ENCODE measurements at places on chromosomes 3 and 15. TPM values are rescaled to one million over a fixed set of nuclear protein-coding genes. Genes with fewer than 3 reads are reported as not detected.

GRCh38 chr3:194449913-194450312 is 36.9 kb downstream of the ATP13A3 start:
- DNase-seq = no peak

DNA sequence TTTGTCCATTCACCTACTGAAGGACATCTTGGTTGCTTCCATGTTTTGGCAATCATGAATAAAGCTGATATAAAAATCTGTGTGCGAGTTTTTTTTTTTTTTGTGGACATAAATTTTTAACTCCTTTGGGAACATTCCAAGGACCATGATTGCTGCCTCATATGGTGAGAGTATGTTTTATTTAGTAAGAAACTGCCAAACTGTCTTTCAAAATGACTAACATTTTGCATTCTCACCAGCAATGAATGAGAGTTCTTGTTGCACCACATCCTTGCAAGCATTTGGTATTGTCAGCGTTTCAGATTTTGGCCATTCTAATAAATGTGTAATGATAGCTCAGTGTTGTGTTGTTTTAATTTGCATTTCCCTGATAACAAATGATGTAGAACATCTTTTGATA is 12.7 kb downstream of the TMEM108 start:
- no peak for DNase-seq

- DNase-seq = no peak
Observed at GRCh38 chr15:48802257-48802656, 8.6 kb downstream of the CEP152 start.

GRCh38 chr15:90400759-90401314 is 12.8 kb downstream of the IQGAP1 start:
- DNase-seq = peak; percentile 68

Gene ASB14
- not detected for total RNA-seq

DNA sequence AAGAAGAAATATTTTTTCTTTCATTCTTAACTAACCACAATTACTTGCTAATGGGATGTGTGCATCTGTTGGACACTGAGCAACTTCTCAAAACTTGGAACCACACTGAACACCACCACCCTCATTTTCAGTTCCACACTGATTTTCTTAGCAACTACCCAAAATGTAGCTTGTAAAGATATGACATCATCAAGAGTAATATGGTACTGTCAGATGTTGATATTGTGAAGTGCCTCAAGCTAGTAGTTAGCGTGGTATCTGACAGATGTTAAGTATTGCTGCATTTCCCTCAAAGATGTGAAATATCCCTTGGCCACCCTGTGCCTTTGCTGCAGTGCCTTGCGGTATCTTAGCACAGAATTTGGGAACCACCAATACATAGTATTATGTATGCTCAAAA is 9.3 kb downstream of the RFTN1 start:
- DNase-seq = no peak

DNA sequence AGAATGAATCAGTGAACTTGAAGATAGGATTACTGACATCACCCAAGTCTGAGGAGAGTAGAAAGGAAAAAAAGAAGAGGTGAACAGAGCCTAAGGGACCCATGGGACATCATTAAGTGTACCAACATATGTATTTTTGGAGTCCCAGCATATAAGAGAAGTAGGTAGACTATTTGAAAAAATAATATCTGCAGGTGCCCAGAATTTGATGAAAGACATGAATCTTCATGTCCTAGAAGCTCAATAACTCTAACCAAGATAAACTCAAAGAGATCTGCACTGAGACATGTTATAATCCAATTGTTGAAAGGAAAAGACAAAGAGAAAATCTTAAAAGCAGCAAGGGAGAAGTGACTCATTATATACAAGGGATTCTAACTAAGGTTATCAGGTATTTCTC is 39.0 kb downstream of the SPESP1 start:
- no peak for DNase-seq

DNA sequence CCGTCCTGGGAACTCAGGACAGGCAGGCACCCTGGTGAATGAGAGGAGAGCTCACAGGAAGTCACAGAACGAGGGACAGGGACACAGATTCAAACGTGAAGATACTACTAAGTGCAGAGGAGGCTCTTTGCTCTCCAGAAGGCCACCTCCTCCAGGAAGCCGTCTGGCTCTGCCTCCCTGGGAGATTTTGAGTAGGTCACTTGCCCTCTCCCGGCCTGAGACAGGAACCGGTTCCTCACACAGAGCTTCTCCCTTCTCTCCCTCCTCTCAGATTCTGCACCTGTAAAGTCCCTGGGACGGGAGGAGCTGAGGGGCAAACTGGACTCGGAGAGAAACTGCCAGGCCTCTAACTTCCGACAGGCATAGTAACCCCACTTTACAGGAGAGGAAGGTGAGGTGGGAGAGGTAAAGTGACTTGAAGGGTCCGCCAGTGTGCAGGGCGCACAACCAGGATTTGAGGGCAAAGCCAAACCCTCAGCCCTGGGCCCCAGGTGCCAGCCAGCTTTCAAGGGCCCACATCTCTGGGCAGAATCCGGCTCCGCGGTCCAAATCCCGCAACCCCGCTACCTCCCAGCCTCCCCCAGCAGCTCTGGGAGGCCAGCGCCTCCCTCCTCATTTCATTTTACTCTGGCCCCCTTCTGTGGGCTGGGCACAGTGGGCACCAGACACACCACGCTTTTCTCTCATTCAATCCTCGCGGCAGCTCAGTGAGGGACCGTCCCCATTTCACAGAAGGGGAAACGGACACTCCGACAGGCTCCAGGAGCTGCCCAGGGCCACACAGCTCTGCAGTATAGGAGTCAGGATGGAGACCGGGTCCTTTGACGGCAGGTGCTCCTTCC is 150.2 kb downstream of the SMAD6 start:
- no peak for DNase-seq

DNA sequence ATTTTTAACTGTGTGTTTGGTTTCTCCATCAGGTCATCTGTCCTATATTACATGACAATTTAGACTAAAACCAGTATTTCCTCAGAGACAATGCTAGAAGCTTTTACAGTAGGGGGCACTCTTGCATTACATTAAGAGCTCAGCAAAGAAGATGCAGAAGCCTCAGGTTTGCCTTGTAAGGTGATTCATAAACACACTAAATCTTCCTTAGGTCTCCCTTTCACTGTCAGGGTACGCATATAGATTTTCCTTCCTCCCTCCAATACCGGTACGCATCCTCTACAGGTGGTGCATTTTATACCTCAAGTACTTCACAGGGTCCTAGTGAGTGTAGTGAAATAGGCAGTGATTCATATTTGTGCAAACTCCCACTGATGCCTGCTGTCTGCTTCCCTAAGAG is 46.5 kb downstream of the CD86 start:
- DNase-seq = peak; percentile 46

DNA sequence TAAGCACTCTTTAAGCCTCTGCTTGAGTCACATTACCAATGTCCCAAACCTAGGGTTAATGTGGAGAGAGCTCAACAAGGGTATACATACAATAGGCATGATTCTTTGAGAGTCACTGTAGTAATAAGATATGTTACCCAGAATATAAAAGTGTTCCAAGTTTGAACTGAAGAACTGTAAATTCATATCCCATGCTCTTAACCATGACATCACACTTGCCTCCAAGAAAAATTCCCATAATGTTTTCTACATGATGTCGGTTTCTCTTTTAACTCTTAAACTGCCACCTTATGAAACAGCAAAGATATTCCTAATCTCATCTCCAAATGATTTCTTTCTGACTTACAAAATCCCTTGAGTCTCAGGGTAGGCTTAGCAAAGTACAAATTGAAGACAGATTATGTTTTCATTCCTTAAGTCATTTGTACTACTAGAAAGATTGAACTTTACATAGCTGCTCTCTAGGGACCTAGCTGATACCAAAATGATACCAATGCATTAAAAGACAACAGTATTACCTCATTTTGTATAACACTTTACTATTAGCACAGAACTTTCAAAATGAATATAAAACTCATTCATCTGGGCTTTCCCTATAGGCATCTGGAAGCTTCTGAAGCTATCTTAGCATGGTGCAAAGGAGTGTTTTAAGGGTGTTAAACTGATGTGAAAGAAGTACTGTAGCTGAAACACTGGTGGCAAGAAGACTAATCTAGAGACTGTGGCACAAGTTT is 127.1 kb downstream of the KCNMB2 start:
- DNase-seq = no peak

Gene LRTM1
- total RNA-seq = not detected

GRCh38 chr3:42188376-42188775 is 77.6 kb downstream of the CCK start:
- no peak for DNase-seq

Gene LCTL
- total RNA-seq = not detected

Gene SPINK8
- total RNA-seq = not detected

GRCh38 chr3:31957106-31957505 is 24.0 kb downstream of the OSBPL10 start:
- DNase-seq = no peak

DNA sequence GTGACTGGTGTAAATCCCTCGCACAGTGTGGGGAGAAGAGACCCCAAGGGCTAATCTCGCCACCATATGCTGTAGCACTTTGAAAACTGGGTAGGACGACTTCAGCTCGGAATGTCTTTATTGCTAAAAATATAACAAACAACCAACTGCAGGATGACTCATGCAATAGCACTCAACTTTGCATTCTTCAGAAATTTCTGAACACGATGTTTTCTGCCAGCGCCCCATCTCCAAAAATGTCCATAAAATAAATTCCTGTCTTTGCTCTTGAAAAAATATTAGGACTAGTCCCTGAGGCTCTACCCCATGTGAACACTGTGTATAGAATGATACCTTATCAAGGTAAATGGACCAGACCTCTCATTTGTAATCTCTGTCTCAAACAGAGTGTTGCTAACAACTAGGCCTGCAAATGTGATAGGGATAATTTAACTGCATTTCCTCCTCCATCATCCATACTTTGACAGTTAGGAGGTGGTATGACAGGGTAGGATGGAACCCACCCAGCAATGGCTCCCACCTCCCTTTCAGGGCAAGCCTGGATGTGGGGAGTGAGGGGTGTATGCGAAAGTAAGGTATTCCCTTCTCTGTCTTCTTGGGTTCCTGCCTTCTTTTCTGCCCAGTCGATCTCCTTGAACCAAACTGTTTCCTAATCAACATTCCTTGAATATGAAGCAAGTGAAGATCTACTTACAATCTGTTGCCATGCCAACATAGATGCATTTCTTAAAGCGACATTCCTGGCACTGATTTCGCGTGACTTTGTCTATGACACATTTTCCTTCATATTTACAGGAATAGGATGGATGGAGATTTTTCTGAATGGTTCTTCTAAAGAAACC is 201.1 kb downstream of the NR1D2 start:
- DNase-seq = no peak

DNA sequence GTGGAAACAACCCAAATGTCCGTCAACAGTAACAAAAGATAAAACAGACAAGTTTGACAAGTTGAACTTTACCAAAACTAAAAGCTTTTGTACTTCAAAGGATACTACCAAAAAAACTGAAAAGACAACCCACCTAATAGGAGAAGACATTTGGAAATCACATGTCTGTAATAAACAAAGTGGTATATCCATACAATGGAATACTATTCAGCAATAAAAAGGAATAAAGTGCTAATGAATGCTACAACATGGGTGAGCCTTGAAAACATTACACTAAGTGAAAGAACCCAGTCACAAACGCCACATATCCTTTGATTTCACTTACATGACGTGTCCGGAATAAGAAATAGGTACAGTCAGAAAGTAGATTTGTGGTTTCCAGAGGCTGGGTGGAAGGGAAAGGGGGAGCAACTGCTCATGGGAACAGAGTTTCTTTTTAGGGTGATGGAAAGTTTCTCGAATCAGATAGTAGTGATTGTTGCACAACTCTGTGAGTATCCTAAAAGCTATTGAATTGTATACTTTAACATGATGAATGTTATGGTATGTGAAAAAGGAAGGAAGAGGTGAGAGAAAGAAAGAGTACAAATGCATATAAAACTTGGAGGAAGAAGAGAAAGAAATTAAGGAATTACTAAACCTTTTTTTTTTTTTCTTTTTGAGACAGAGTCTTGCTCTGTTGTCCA is 72.7 kb upstream of the ABHD2 start:
- no peak for DNase-seq

- no peak for DNase-seq
Observed at GRCh38 chr3:9864200-9864927, 15.7 kb downstream of the CIDEC start.

- peak; percentile 56 for DNase-seq
Observed at GRCh38 chr15:84749111-84749991, 959 bp downstream of the ZNF592 start.

- no peak for DNase-seq
Observed at GRCh38 chr3:6522191-6522590, 338.7 kb upstream of the GRM7 start.

Gene ATP13A5
- not detected for total RNA-seq

DNA sequence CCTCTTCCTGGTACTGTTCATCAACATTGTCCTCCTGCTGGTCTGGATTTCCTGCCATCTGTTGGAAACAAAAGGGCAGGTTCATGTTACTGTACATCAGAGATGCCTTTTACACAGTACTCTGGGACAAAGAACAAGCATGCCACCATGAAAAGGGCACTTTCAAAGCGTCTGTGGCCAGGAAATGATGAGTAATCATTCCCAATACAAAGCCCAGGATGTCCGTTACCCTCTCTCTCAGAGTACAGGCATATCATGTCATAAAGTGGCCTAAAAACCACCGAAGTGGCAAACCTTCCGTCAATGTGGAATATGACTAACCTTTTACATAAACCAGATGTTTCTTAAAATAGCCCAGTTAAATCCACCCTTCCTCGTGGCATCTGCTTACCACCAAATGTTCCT is 71.2 kb downstream of the GOLIM4 start:
- DNase-seq = peak; percentile 46

Gene GABRR3
- total RNA-seq = not detected

- no peak for DNase-seq
Observed at GRCh38 chr15:67548862-67549651, 6.6 kb downstream of the MAP2K5 start.

DNA sequence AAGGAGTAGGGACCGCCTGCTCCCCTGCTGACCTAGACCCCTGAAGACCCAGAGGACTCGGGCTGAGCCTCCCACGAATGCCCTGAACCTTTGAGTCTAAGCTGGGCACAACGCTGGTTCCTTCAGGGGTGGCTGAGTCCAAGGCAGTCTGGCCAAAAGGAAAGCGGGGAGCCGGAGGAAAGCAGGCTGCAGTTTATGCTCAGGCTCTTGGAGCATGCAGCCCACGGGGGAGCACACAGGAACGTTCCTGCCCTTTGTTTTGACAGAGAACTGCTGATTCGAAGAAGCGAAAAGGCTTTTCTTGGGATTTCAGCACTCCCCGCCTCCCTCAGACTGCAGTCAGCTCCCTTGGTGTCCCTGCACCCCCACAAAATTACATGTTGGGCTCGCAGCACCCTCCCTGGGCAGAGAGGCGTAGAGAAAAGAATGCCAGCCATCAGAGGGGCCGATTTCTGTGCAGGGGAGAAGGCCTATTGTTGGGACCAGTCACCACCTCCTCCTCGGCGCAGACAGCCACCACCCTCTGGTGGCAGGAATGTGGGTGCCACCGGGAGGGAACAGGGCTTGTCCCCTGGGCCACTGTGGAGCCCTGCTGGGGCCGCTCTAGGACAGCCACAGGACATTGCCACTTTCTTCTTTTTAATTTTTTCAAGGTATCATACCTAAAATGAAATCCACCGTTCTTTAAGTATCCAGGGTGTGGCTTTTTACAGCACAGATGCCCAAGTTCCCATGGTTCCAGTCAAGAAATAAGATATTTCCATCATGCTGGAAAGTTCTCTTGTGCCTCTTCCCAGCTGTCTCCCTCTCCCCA is 72.2 kb downstream of the SMAD6 start:
- DNase-seq = peak; percentile 51

Measured in activated T-cell treated with anti-CD3 and anti-CD28 coated beads, Interleukin-2, amount 50 U/mL, for 72 hours (primary cell).